ENCODE measurements at places on chromosomes 4 and X.

- DNase-seq, result no peak
Measured at GRCh38 chrX:134711135-134711921, 53.1 kb upstream of the PLAC1 start.

GRCh38 chr4:172838111-172838510 lies 330.5 kb upstream of the GALNT7 start:
- DNase-seq, result no peak

- peak; percentile 20 for DNase-seq
Measured at GRCh38 chrX:54042609-54043021, 1.7 kb downstream of the PHF8 start.

DNA sequence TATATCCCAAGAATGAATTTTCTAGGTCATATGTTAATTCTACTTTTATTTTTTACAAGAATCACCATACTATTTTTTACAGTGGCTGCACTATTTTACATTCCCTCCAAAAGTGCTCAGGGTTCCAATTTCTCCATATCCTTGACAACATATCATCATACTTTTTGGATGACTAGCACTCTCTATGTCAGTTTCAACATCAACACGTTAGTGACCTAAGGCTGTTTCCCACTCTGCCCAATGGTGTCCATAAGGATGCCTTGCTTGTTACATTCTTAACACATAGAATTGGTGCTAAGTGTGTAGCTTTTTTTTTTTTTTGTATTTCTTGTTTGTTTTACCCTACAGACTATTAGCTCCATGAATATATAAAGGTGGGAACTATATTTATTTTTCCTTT lies 175.4 kb downstream of the PCDH10 start:
- DNase-seq, result no peak

GRCh38 chr4:182684796-182685195 lies 232.4 kb downstream of the DCTD start:
- no peak for DNase-seq

DNA sequence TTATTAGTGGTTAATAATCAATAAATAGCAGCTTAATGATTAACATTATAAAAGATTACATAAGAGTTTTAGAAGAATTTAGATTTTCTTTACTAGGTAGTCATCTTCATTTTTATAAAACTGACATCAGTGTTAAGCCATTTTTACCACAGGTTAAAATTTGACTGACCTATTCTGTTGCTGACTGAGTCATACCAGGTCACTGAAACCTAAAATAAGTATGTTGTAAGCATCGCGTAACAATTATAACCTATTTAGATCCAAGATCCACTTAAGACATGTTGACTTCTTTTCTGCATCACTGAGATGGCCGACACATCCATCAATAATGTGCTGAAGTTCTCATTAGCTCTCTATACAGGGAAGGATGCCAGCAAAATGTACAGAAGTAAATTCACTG lies 36.7 kb downstream of the ARX start:
- DNase-seq, result no peak

- DNase-seq, result no peak
Measured at GRCh38 chr4:144591401-144591800, 54.6 kb upstream of the HHIP start.

- DNase-seq, result no peak
Measured at GRCh38 chrX:66024092-66024467, 15.8 kb downstream of the VSIG4 start.

GRCh38 chr4:1216869-1217294 lies 32.0 kb downstream of the CTBP1 start:
- no peak for DNase-seq

DNA sequence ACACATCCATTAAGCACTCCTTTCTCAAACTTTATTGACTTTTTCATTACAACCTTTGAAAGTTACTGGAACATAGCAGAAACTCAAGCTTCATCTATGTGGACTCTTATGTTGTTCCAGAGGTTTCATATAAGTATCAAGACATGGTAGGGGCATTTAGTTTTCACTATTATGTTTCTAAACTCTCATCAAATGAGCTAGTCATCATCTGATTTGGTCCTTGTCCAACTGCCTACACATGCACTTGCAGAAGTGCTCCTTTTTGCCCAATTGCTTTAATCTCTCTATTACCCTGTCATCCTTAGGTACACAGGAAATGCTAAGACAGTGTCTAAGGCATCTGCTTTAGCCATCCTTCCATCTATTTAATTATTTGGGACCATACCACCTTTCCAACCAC lies 42.2 kb upstream of the EPGN start:
- no peak for DNase-seq

DNA sequence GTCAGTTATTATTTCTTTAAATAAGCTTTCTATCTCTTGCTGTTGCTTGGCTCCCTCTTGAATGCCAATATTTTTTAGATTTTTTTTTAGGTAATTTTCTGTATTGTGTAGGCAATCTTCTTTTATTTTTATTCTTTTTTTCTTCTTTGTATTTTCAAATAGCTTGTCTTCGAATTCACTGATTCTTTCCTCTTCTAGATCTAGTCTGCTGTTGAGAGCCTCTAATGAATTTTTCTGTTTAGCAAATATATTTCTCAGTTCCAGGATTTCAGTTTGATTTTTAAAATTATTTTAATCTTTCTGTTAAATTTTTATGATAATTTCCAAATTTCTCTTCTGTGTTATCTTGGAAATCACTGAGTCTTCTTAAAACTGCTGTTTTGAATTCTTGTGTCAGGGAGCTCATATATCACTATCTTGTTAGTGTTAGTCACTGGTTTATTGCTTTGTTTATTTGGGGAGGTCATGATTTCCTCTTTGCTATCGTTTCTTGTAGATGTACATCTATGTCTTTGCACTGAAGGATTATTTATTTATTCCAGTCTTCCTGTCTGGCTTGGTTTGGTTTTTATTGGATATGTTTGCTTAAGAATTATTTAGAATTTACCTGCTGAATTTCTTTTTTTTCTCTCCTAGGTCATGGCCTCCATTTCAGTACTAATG lies 39.9 kb upstream of the GPRIN3 start:
- no peak for DNase-seq

- DNase-seq, result no peak
Measured at GRCh38 chr4:156633847-156634246, 337.8 kb downstream of the PDGFC start.

GRCh38 chr4:90357117-90357710 lies 230.0 kb downstream of the CCSER1 start:
- peak; percentile 14 for DNase-seq

DNA sequence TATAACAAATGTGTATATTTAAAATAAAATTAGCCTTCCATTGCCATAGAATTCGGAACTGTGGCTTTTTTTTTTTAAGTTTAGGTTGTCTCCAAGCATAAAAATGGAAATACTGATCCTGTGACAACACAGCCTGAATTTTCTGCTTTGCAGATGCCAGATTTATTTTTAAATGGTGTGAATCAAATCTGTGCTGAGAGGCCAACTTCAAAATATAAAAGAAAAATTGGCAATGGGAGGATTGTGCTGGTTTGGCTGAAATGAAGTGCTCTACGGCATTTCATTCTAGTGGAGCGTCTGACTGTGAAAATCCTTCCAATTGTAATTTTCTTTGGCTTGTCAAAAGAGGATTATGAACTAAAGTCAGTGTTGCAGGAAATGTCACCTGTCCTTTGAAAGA lies 580.3 kb upstream of the ZFP42 start:
- no peak for DNase-seq
